ENCODE measurements at places on chromosomes 2 and 18.

DNA sequence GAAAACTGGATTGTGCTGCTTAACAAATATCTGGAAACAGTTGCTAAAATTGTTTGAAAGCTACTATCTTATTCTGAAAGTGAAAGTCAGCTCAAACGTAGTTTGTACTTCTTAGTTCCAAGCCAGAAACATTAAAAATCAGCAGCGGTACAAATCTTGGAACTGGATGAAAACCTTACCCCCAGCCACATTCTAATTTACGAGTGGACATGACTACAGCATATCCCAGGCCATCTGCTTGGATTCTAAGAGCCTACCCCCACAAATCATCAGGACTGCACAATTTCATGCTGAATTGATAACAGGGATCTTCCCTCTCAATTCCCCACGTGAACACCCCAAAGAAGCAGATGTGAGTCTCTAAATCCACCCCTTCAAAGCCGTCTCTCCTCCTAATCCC lies 158.7 kb upstream of the NCKAP5 start:
- no peak for DNase-seq

GRCh38 chr2:191297033-191297432 lies 51.8 kb downstream of the MYO1B start:
- DNase-seq: no peak

DNA sequence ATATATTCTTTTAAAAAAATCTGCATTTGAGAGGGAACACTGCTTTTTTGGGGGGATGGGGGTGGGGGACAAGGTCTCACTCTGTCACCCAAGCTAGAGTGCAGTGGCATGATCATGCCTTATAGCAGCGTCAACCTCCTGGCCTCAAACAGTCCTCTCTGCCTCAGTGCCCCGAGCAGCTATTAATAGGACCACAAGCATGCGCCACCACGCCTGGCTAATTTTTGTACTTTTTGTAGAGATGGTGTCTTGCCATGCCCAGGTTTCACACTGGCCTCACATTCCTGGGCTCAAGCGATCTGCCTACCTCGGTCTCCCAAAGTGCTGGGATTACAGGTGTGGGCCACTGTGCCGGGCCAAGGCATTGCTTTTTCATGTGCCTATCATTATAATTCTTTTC lies 154.2 kb downstream of the ATAD2B start:
- no peak for DNase-seq

DNA sequence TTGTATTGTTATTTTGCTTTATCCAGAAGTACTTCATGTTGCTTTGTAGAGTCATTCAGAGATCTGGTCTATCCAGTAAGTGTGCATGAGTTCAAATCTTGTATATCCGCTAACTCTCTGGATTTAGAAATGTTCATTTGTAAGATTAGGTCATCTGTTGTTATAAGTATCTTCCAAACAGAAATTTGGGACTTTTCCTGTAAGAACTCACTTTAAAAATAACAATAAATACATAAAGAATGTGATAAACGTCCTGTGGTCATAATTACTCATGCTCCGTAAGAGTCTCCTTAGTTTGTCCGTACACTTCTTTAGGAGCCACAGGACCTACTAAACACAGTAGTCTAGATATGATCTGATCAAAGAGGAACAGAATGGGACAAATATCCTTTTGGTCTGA lies 699.9 kb upstream of the SLC8A1 start:
- no peak for DNase-seq

- DNase-seq: no peak
Measured at GRCh38 chr2:79844011-79844410, 331.2 kb downstream of the CTNNA2 start.

- DNase-seq: no peak
Measured at GRCh38 chr18:79531926-79532312, 136.2 kb downstream of the NFATC1 start.

- no peak for DNase-seq
Measured at GRCh38 chr2:47266939-47267710, 112.0 kb upstream of the STPG4 start.
